Activated naive CD4-positive, alpha-beta T cell treated with anti-CD3 and anti-CD28 coated beads, Interleukin-2, amount 50 U/mL, for 16 hours (primary cell): ENCODE measurements at places on chromosomes 11 and 22.

GRCh38 chr22:42332089-42332488 is 61.6 kb upstream of the TCF20 start:
- DNase-seq, result no peak

- no peak for DNase-seq
Measured at GRCh38 chr11:12909879-12910278, 99.2 kb upstream of the RASSF10 start.

- no peak for DNase-seq
Measured at GRCh38 chr22:19086896-19087295, 35.3 kb downstream of the DGCR2 start.

DNA sequence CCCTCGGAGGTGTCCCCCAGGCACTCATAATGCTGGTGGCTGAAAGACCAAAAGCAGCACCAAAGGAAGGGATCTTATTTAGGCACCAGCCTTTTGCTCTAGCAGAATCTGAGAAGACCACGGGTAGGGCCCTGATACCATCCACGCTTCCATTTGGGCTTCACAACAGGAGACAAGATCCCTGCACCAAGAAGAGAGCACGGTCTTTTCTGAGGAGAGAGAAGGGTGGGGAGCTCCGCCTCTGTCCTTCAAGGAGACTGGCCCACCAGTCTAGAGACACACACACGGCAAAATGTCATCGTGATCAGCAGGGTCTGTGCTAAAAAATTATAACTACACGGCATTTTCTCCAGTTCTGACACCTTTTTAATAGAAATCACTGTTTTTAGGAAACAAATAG is 9.8 kb downstream of the LARGE2 start:
- no peak for DNase-seq

GRCh38 chr22:29130476-29130875 is 57.6 kb downstream of the KREMEN1 start:
- no peak for DNase-seq
